ENCODE measurements at places on chromosomes 7 and 10.

DNA sequence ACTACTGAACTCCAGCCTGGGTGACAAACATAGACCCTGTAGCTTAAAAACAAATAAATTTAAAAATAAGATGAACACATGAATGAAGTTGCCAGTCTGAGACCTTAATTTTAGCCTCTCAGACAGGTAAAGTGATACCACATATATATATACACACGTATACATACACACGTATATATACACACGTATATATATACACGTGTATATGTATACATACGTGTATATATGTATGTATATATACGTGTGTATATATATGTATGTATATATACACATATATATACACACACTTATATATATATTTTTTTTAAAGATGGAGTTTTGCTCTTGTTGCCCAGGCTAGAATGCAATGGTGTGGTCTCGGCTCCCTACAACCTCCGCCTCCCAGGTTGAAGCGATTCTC lies 62.7 kb downstream of the UBE2H start:
- DNase-seq: no peak

GRCh38 chr10:44380829-44381600 lies 3.9 kb downstream of the CXCL12 start:
- DNase-seq: no peak

- DNase-seq: no peak
Measured at GRCh38 chr10:34535872-34536271, 279.2 kb downstream of the PARD3 start.

DNA sequence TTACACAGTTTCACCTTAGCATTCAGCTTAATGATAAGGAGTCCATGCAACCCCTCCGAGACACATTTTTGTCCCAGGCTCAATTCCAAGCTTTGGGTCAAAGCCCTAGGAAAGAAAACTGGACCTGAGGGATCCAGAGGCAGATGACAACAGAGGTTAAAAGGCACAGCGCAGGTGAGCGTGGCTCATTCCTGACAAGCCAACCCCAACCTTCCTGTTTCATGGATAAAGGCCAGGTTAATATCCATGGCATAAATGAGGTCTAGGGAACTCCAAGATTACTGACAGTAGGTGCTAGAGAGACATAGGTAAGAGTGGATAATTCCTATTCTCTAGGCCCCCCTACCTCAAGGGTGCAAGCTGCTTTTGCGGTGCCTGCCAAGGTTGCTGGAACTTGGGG lies 86.7 kb upstream of the GPR22 start:
- no peak for DNase-seq

DNA sequence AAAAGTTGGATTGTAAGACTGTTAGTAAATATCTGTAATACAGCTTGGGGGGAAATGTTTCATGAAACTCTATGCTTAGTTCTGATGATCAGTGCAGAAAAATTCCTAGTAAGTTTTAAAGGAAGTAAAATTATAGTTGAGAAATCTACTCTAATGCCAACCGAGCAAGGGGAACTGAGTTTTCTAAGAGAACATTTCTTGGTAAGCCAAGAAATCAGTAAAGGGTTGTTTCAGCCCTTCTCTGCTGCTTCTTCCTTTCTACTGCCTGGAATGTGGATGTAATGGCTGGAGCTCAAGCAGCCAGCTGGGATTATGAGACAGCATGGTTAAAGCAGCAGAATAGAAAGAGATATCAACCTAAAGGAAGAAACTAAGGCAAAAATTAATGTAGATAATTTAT lies 15.9 kb upstream of the AKR1B1 start:
- no peak for DNase-seq

Data from T-helper 1 cell (primary cell).